ENCODE measurements at places on chromosomes 5 and 9.

- no peak for DNase-seq
Measured at GRCh38 chr9:22617156-22617555, 170.5 kb downstream of the DMRTA1 start.

DNA sequence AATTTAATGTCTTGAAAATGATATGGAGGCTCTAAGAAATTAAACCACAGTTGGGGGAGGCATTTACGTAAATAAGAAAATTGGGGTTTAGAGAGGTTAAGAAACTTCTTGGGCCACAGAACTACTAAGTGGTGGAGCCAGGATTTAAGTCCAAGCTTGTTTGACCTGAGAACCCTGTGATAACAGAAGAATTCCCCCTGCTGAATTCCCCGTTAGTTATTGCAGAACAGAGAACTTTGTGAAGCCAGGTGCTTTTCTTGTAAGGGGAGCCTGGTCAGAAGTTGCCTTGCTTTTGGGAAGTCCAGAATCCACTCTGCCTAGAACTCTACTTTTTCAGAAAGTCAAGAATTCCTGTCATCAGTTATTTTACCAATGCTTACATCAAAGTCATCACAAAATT, 309.3 kb upstream of the SEMA6A start:
- no peak for DNase-seq

DNA sequence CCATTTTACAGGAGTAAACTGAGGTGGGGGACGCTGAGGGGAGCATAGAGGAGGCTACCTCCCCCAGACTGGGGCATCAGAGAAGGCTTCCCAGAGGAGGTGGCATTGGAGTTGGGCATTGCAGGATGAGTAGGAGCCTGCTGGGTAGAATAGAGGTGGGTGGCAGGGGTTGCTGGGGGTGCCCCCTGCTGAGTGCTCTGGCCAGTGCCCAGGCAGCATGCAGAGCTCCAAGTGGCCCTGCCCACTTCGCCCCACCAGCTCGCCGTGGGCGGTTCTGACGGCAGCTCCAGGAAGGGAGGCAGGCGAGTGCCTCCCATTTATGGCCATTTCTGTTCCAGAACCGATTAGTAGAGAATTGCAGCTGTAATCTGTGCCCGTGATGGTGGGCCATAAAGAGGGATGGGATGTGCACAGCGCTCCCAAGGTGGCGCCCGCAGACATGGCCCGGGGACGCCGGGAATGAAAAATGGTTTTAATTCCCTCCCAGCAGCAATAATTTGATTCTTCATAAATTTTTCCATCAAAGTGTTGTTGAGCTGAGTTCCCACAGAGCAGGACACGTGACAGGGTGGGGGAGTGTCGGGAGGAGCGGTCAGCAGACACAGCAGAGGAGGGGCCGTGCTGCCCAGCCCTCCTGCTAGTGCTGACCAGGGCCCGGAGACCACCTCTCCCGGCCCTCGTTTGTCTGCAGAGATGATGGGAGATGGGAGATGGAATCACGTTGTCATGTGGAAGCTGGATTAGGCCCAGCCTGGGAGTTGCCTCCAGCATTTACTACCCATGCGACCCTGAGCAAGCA, 75.5 kb downstream of the LMX1B start:
- DNase-seq = no peak

DNA sequence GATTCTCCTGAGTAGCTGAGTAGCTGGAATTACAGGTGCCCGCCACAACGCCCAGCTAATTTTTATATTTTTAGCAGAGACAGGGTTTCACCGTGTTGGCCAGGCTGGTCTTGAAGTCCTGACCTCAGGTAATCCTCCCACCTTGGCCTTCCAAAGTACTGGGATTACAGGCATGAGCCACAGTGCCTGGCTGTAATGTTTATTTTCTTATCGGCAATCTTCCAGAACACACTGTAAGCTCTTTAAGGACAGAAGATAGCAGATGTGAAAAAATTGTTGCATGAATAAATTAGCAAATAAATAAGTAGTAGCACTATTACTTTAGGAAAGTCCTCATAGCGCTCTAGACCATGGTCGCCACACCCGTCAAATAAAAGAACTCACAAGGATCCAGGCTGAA, 100.5 kb downstream of the ENC1 start:
- DNase-seq = no peak

GRCh38 chr5:74865804-74866595, at the start of gene FAM169A:
Gene FAM169A (minus strand): TSS chr5:74866387. CDS start chr5:74841676, 24,711 bp downstream.
- no peak for DNase-seq

GRCh38 chr9:90107726-90108655, 503.2 kb downstream of the GADD45G start:
- DNase-seq = no peak

DNA sequence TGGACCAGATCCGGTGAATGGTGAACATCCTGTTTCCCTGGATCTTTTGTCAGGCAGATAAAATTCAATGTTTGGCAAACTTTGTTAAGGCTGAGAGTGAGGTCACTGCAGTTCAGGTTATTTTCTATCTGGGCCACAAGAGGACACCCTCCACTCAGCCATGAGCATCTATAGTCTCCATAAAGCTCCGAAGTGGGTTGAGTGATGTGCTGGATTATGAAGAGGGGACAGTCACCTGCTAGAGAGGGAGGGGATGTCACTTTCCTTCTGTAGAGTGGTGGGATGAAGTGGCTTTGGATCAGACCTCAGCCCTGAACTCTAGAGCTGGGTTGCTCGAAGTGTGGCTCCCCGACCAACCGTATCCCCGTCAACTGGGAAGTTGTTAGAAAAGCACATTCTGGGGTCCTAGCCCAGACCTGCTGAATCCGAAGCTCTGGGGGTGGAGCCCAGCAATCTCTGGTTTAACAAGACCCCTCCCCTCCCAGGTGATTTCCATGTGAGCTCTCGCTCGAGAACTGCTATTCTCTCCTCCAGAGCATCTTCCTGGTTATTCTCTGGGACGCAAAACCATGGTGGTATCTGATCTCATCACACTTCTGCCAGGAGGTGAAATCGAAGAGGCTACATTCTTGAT, 31.8 kb upstream of the FGF1 start:
- DNase-seq = no peak

DNA sequence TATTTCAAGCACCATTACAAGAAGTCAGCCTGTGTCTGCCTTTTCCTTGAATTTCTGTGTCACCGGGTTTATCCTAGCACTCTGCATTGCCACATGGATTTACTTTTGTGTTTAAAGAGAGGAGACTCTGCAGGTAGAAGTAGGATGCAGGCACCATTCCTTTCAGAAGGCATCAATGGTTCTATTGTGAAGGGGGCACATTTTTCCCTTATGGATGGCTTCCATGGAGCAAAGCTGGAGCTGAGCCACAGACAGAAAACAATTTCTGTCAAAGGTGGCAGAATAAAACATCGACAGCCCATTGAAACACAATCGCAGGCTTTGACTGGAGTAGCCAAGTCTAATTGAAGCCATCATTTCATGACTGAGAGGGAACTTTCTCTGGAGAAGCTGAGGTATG, 288.0 kb upstream of the ANKH start:
- no peak for DNase-seq

GRCh38 chr9:4475301-4475700, 15.0 kb upstream of the SLC1A1 start:
- DNase-seq = no peak

GRCh38 chr9:133120501-133121197, 391 bp downstream of the RALGDS start:
- DNase-seq = no peak

DNA sequence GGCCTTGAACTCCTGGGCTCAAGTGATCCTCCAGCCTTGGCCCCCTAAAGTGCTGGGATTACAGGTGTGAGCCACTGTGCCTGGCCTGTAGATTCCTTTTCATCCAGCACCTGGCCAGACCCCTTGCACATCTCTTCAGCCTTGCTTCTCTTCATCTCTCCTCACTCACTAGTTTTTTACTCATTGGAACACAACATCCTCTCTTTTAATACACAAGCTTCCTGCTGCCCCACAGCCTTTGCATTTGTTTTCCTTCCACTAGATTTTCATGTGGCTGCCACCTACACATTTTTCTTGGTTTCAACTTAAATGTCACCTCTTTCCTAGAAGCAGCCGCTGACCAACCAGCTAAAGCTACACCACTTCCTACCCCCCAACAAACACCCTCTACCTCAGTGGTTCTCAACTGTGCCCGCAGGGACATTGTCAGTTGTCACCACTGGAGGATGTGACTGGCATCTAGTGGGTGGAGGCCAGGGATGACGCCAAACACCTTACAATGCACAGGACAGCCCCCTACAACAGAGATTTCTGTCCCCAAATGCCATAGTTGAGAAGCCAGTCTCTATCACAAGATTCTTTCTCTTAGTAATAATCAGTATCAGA, 33.7 kb downstream of the HAVCR1 start:
- DNase-seq = no peak

- no peak for DNase-seq
Measured at GRCh38 chr9:130931508-130932254, 7.4 kb downstream of the FIBCD1 start.

DNA sequence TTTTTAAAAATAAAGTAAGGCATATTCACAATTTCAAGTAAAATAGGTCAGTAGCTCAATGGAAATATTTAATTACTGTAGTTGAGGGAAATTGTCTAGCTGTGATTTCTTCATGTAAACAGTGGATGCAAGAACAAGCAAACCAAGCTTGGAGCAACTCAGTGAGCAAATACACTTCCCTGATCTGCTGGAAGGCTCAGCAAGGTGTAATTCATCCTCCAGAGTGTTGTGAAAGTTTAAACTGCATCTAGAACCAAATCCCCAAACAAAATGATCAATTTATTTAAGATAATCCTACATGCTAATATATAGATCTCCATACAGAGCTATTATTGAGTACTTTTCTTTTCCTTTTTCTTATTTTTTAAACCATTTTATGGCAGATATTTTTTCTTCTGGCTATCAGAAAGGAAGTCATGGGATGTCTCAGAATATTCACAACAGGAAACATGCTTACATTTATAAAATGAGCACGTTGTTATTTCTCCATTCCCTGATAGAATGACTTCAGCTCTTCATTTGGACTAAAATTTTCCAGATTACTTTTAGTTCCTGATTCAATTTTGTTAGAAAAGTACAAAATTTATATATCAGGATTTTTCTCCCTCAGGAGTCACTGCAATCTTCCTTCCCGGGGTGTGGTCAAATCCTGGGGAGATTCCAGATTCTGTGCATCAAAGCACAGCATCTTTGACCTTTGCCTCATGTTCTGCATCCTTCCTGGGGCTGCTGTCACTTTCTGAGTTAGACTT, 219.2 kb upstream of the ELL2 start:
- no peak for DNase-seq

GRCh38 chr5:143826951-143827444, 15.0 kb downstream of the HMHB1 start:
- no peak for DNase-seq

DNA sequence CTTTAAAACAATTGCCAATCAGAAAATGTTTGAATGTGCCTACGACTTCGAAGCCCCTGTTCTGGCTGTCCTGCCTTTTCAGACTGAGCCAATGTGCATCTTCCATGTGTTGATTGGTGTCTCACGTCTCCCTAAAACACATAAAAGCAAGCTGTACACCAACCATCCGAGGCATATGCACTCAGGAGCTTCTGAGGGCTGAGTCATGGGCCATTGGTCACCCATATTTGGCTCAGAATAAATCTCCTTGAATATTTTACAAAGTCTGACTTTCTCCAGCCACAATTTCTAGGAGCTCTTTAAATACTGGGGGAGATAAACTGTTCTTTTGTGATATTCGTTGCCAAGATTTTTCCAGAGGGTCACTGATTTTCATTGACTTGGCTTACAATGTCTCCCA, 53.9 kb downstream of the C9orf57 start:
- DNase-seq = no peak

- DNase-seq = no peak
Measured at GRCh38 chr9:76018235-76018634, 127.8 kb downstream of the PCSK5 start.

DNA sequence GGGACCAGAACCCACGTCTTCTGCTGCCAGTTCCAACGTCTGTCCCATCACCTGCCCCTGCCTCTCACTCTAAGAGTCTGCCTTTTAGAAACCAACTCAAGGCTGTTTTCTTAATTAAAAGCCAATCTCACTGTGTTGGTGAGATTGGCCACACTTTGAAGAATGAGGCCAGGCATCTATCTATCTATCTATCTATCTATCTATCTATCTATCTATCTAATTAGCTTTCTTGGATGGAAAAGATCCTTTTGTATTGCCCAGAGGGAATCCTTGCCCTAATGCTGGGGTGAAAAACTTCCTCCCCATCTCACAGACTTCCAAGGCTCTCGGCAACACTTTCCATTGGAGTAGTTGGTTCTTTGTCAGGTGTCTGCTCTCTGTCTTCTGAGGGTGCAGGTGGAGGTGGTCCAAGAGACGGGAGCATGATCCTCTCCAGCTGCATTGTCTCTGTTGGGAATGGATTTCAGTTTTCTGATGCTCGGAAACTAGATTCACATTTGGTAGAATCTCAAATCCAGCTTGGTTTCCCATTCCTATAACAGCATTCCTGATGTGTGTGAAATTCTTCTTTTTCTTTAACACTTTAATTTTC, 57.9 kb downstream of the GALNT12 start:
- no peak for DNase-seq

GRCh38 chr5:749101-749670, 35.3 kb downstream of the ZDHHC11B start:
- DNase-seq = no peak

GRCh38 chr5:41286696-41287095, 73.4 kb upstream of the C6 start:
- DNase-seq = no peak

- no peak for DNase-seq
Measured at GRCh38 chr5:139014726-139015125, 139.6 kb upstream of the LRRTM2 start.

GRCh38 chr5:82290005-82290404, 11.9 kb upstream of the RPS23 start:
- DNase-seq = no peak

GRCh38 chr5:125411744-125412560, 665.5 kb upstream of the ZNF608 start:
- no peak for DNase-seq

GRCh38 chr5:158754018-158754514, 345.6 kb downstream of the EBF1 start:
- DNase-seq = peak; percentile 93

DNA sequence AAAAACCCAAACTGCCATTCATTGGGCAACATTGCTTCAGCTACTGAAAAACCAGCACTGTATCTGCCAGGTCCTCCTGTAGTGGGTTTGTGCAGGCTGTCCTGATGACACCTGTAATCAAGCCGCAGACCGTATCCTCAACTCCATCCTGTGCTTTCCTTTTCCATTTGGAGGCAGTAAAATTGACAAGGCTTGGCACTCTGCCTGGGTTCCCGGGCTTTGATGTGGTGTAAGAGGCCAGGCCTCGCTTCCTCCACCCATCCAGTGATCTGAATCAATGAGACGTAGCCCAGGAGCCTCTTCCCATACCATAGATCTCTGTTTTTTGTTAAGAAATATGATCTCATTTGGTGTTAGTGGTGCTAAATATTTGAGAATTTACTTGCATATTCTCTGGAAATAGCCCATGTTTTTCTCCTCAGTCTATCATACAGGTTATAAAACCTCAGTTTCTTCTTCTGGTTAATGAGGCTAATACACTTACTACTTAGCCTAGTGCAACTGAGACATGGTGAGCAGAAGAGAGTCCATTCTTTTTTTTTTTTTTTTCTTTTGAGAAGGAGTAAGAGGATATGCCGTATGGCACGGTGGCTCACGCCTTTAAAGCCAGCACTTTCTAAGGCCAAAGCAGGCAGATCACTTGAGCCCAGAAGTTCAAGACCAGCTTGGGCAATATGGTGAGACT, 34.8 kb downstream of the LSM11 start:
- no peak for DNase-seq

GRCh38 chr5:73960023-73960422, 334.0 kb downstream of the ARHGEF28 start:
- DNase-seq = no peak

Data from AG04449 (cell line).